ENCODE measurements at places on chromosomes 6 and 20.

GRCh38 chr6:39102821-39103136 is 12.2 kb downstream of the SAYSD1 start:
- no peak for DNase-seq

DNA sequence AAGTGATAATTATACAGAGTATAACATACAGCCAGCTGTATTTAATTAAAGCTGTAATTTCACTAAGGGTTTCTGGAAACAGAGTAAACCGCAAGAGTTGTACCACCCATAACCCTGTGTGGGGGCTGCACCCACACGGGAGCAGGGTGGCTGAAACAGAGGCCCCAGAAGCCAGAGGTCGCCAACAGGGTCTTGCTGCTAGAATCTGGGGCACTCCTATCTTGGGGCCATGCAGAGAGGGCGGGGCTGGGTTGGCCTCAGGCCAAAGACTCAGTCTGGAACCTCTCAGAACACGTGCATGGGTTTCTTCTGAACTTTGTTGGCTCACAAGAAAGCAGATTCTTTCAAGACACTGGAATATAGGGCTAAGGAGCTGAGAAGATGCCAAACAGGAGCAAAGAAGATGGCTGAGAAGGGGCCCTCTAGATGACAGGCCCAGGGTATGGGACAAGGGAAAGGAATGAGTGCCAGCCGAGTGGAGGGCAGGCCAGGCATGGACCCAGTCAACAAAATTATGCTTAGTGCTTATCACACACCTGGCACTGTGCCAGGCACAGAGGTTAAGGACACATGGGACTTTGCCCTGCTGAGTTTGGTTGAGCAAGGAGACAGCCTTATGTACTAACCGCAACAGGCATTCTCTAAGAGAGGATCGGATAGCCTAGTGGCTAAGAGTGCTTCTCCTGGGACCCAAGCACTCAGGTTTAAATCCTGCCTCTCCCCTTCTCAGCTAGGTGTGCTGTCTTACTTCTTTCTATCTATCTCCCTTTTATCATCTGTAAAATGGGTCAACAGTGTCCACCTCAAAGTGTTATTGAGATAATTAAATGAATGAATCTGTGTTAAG is 96.6 kb upstream of the FOXP4 start:
- no peak for DNase-seq

DNA sequence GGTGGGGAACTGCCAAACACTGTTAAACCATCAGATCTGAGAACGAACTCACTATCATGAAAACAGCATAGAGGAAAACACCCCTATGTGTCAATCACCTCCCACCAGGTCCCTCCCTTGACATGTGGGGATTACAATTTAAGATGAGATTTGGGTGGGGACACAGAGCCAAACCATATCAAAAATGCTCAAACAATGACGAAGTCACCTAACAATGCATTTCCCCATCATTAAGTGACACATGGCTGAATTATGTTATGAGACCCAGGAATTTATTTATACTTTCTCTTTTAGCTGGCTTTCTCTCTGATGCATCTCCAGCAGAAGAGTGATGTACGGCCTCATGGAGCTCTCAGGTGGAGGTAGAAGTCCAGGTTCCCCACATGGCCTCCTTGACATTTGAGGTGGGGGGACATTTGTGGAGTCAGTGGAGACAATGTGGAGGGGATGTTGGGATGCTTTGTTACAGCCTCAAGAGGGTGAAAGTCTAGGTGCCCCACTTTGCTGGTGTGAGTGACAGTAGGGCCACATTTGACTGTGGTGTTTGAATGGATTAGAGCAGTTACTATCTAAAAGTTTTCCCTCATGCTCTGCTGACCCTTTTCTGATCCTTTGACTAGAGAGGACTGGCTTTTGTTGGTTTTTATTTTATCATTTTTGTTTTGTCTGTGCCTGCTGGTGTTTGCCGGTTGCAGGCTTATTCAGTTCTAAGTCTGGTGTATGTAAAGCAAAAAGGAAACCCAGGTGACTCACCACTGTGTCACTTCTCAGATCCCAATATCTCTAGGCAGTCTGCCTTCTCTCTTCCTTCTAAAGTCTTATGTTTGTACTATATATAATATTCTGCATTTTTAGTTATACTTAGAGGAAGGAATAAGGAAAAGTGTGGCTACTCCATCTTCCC is 18.5 kb upstream of the DCBLD1 start:
- DNase-seq: no peak

GRCh38 chr6:136501096-136501495 is 49.1 kb downstream of the MAP7 start:
- DNase-seq: no peak

DNA sequence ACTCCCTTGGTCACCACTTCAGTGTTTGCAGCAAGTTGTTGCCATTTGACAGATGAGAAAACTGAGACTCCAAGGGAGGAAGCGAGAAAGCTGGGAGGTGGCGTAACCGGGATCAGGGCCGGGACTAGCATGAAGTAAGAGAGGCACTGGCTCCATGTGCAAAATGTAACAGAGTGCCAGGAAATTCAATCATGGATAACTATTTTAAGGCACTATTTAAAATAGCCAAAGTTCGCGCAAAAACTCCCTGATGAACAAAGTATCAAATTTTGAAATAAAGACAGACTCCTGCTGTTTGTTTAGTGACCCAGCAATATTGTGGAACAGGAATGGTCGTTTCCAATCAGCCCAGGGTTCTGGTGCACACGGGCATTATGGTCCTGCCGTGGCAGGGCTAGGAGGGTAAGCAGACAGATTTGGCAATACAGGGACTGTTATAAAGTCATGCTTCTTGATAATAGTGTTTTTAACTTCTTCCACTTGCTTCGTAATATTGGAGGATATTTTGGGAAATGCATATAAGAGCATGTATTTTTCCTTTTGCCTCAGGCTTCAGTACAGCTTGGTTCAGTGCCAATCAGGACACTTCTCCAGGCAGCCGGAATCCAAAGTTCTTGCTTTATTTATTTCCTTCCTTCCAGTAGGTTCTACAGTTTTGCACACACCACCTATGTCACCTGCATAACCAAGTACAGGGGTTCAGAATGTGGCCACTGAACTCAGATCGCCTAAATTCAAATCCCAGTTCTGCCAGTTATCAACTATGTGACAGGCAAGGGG is 141.6 kb downstream of the EYA2 start:
- DNase-seq: no peak

DNA sequence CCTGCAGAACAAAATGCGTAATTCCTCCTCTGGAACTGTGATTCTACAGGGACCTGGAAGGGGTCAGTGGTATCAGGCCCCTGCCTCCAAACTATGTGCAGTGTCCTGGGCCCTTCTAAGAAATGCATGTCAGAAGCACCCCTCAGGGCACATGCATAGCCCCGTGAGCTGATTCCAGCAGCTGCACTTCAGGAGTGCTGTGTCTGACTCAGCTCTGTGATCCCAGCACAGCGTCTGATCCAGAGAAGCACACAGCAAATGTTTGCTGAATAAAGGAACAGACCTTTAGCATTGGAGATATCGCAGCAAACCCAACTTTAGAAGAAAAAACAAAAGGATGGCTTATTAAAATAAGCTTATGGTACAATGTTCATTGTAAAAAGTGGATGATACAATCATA is 15.8 kb upstream of the MAFB start:
- DNase-seq: peak; percentile 69

- peak; percentile 23 for DNase-seq
These were observed at the start of gene BMP5 for GRCh38 chr6:55875400-55875799. BMP5 (minus strand) TSS chr6:55875590; CDS start chr6:55874865, 725 bp downstream.

DNA sequence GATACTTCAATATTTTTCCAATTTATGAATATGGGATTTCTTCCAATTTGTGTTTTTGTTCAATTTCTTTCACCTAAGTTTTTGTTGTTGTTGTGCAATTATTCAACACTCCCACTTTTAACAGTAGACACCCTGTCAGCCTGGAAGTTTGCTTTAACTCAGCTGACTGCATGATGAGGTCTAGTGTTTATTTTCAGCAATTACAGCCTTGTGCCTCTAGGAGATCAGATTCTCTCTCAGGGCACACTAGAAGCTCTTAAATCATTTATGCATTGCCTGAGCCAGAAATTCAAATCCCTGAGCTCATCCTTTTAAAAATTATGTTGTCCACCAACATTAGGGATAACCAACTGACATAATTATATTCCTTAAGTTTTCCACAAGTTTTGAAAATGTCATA is 85.7 kb downstream of the MRAP2 start:
- DNase-seq: no peak

- no peak for DNase-seq
These were observed 11.8 kb upstream of the SPAG4 start for GRCh38 chr20:35603695-35604448.

DNA sequence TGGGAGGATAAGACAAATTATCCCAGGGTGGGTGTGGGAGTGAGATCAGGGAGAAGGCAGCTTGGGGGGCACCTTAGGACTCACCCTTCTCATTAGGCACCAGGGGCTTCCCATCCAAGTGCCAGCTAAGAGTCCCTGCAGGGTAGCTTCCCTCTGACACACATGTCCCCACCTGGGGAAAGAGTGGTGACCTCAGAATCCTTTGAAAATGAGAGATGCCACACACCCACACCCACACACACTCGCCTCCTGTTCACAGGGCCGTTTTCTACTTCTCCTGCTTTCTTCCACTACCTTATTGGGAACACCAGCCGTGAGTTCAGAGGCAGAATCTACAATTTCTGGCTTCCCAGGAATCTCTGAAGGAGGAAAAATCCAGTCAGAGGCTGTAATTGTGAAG is 1.0 kb downstream of the AGER start:
- no peak for DNase-seq

DNA sequence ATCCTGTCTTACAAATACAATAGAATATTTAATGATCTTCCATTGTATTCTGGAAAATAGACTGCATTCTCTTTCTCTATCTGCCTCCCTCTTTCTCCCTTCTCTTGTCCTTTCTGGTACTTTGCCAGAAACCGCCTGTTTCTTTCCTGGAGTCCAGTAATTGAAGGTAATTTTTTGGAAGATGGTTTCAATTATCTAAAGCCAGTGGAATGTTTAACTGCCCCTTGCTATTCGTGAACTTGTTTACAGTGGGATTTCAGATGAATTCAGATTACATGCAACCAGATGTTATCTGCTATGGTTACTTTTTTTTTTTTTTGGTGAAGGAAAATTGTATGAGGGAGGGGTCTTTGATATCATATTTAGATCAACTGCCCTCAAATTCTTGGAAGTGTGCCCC is 655.5 kb upstream of the FLRT3 start:
- DNase-seq: no peak

DNA sequence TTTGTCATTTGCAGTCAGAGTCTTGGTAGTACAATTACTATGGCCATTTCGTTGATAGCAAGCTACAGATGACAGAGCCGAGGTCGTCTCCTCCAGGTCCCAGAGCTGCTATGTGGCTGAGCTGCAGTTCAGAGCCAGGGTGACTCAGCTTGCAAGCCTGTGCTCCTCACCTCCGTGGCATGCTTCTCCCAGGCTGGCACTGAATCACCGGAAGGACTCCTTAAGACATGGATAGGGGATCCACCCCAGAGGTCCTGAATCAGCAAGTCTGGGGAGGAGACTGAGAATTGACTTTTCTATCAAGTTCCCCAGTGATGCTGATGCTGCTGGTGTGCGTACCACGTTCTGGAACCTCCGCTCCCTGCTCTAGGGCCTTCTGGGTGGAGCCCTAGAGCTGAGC is 291.2 kb downstream of the CDH26 start:
- no peak for DNase-seq

- peak; percentile 37 for DNase-seq
These were observed 64.9 kb upstream of the RREB1 start for GRCh38 chr6:7042654-7043545.

GRCh38 chr6:137925141-137925698 is 58.2 kb downstream of the TNFAIP3 start:
- no peak for DNase-seq

DNA sequence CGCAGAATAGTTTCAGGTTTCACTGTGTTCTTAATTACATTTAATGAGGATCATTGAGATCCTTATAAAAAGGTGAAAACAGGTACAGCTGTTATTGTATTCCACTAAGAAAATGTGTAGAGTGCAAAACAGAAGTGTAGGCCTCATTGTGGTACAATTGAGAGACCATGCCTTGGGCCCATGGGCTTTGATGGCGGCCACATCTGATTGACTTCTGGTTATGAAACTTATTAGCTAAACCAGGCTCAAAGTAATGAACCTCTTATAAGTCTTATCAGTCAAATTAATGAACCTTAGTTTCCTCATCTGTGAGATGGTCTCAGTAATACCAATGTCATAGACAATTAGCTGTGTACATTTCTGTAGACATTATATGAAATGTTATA is 148.7 kb downstream of the ZDHHC14 start:
- DNase-seq: no peak

DNA sequence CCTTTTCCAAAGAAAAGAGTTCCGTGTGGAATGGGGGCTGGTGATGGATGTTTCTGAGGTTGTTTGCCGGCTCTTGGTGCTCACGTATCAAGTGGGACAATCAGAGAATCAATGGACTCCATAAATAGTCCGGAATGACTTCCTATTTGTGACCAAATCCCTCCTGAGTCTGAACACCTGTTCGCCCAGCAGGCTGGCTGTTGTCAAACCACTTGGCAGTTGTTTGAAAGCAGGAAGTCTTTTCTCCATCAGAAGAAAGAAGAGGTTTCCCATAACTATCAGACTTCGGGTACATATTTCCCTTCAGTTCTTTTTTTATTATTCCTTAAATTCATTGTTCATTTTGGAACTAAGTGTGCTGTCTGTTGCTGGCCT is 154.7 kb upstream of the RIN2 start:
- DNase-seq: no peak

DNA sequence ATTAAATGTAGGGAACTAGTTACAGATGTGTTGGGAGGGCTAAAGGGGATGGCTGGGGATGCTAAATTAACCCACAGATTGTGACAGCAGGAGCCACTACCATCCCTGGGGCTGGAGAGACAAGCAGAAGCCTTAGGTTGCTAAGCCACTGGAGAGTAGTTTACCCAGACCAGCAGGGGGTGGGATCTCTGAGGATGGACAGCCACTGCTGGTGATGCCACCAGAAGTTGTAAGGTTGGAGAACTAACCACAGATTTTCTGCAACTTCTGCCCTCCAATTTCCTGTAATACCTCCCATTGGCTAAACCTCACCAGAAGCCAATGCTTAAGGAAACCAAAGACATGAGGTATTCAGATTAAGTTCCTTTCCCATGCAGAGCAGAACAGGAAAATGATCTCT is 139.6 kb upstream of the NOX3 start:
- DNase-seq: no peak

GRCh38 chr20:59005523-59006166 is 1.4 kb downstream of the CTSZ start:
- DNase-seq: no peak
